ENCODE measurements at places on chromosomes 11 and 22.

GRCh38 chr11:30619767-30620166 lies 33.6 kb upstream of the MPPED2 start:
- DNase-seq = no peak

- DNase-seq = no peak
These were observed 720.1 kb downstream of the BRD1 start for GRCh38 chr22:49107561-49107960.

DNA sequence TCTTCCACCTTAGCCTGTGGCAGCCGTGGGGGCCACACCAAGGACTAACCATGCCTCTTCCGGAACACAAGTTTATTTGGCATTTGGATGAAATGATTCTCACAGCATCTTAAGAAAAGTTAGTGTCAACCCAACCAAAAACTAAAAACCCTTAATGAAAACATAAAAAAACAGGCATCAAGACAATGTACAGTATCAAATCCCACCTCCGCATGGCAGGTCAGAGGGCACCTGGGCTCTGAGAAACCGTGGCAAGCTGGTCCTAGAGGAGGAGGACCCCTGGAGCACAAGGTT lies 86.0 kb downstream of the DGCR2 start:
- DNase-seq = no peak

DNA sequence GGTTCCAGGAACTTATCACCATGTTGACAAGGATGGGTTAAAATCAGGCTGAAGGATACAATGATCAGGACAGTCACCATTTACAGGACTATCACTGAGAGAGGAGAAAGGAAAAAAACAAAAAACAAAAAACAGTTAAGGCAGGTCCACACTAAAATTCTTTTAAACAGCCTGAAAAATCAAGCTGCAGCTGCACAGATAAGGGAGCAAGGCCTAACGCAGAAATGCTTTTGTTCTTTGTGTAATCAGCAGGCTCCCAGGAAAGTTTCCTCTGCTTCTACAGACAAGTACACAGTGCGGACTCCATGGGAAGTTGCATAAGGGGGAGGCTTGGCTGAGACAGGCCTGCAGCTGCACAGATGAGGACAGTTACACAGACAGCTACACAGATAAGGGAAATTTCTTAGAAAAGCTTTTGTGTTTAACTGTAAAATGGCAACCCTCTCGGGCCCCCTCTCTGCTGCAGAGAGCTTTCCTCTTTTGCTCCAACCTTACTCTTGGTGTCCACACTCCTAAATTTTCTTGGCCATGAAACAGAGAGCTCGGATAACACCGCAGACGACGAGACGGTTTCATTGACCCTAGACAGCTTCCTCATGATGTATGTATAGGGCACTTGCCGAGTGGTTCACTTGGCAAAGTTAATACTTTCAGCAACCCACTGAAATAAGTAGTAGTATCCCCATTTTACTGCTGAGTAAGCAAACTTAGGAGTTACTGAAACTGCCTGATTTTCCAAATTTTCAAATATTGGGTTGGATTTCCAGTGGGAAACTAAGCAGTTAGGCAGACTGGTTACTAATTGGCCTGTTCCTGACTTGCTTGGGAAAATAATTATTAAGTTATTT lies 45.5 kb downstream of the PIWIL3 start:
- DNase-seq = no peak

- no peak for DNase-seq
These were observed 69.2 kb downstream of the KIF18A start for GRCh38 chr11:28038775-28039174.

DNA sequence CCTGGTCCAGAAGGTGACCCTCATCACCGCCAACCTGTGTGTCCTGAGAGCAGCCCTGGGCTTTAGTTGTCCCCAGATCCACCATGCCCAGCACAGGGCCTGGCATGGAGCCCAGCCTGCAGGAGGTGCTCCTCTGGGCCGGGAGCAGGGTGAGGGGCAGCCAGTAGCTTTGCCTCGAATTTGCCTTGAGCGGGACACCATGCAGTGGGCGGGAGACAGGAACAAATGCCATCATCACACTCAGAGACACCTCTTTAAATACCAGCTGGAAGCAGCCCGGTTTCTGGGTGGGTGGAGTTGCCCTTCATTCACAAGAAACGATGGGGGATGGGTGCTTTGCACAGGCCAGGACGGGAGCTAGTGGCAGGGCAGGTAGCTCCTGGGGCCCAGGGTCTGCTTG lies 19.3 kb downstream of the FLRT1 start:
- no peak for DNase-seq

DNA sequence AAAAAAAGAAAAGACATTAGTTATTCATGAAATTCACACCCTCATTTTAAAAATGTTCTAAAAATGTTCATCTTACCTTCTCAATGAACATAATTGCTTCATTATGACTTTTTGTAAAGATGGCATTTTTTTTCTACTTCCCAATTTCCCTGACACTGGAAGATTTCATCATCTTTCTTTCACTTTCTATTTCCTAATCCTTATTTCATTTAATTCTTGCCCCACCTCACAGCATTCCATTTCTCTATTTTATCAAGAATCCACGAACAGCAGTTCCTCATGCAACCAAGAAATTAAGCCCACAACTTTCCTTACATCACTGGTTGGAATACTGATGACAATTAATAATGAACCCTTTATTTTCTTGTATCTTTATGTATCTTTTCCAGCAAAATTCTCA lies 1.9 kb downstream of the PATL1 start:
- DNase-seq = no peak

- no peak for DNase-seq
These were observed 73.2 kb downstream of the RAB38 start for GRCh38 chr11:88101881-88102597.

- no peak for DNase-seq
These were observed 18.2 kb upstream of the MUC5AC start for GRCh38 chr11:1139441-1140083.

DNA sequence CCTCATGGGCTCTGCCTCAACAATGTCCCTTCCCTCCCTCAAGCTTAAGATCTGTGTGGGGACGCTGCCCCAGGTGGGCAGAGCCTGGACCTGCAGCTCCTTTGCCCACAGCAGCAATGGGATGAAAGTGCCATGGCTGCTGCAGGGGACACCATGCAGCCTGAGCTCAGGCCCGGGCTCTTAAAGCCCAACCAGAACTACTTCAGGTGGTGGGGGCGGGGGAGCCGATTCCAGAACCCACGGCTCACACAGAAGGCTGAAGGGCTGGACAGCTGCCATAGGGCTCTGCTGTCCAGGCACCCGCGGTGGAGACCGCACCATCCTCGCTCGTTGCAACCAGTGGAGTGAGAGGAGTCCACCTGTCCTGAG lies 12.5 kb downstream of the CHID1 start:
- DNase-seq = no peak

GRCh38 chr11:128629516-128630106 lies 42.3 kb upstream of the ETS1 start:
- no peak for DNase-seq

GRCh38 chr11:111322534-111322933 lies 24.2 kb downstream of the POU2AF3 start:
- no peak for DNase-seq

DNA sequence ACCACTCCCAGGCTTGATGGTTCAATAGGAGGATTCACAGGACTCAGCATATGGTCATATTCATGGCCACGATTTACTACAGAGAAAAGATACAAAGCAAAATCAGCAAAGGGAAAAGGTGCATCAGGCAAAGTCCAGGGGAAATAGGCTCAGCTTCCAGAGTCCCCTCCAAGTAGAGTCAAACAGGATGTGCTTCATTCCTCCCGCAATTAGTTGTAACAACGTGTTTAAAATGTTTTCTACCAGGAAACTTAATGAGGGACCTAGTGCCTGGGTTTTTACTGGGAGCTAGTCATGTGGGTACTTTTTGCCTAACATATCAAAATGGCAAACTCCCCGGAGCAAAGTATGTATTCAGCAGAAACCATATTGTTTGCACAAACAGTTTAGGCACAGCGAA lies 14.9 kb upstream of the SREBF2 start:
- no peak for DNase-seq

GRCh38 chr11:97259434-97259833 lies 869.6 kb downstream of the JRKL start:
- DNase-seq = no peak

DNA sequence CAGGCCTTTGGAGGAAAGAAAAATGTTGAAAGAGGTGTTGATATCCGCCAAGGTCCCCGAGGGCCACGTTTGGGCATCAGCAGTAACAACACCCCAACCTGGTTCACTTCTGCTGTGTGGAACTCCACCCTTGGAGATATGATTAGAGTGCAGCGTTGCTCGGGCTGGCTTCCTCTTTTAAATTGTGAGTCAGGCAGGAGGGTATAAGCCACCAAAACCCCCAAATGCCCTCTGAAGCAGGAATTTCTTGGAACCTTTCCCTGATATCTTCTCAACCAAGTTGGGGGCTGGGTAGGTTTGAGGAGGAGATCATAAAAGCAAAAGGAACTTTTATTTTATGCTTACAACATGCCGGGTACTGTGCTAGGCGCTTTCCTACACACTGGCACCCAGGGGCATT lies 6.4 kb upstream of the C11orf96 start:
- DNase-seq = no peak

GRCh38 chr11:76752321-76753143 lies 30.6 kb upstream of the TSKU start:
- DNase-seq = no peak

- DNase-seq = no peak
These were observed 96.7 kb upstream of the LUZP2 start for GRCh38 chr11:24400059-24400665.

DNA sequence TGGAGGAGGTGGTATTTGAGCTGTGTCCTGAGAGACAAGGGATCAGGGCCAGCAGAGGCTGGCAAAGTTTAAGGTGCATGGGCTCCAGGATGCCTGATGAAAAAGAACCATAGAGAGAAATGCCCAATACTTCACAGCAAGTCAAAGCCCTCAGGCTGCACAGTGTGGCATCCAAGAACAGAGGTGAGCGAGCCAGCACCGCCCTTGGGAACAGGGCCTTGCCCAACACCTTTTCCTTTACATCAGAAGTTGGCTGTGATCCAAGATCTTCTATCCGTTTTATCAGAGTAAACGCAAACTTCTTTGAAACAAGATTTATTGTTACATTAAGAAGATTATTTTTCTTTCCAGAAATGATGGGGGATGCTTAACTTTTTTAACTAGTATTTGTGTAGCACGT lies 1.4 kb downstream of the B3GNT6 start:
- no peak for DNase-seq

DNA sequence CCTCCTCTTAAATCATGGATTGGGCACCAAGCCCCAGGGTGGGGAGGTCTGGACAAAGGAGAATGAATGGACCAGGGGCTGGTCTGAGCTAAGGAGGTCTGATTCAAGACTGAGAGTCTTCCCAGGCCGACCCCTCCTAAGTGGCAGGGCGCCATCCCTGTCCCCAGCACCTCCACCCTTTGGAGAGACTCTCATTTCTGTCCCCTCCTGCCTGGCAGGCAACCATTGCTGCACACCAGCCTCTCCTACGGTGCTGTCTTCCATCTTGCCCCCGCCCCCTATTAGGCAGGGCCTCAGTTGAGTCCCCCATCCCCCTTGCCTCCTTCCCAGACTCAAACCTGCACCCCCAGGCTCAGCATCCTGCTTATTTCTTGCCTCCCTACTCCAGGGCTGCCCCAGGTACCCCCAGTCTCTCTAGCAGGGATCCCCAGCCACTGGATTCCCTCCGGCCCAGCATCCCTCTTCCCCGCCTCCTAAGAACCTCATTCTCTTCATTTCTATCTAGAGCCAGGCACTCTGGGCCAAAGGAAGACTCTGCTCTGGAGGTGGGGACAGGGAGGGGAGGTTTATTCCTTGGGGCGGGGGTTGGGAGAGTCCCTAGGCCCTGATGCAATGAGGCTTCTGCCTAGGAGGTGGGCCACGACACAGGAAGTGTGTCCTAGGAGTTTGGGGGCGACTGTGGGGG lies 1.7 kb upstream of the RCOR2 start:
- DNase-seq = no peak

- no peak for DNase-seq
These were observed 749.2 kb downstream of the NTM start for GRCh38 chr11:132119573-132119972.

GRCh38 chr11:44112091-44112821 lies 16.8 kb downstream of the EXT2 start:
- no peak for DNase-seq

GRCh38 chr11:102850973-102851745 lies 7.8 kb upstream of the MMP3 start:
- DNase-seq = peak; percentile 58

DNA sequence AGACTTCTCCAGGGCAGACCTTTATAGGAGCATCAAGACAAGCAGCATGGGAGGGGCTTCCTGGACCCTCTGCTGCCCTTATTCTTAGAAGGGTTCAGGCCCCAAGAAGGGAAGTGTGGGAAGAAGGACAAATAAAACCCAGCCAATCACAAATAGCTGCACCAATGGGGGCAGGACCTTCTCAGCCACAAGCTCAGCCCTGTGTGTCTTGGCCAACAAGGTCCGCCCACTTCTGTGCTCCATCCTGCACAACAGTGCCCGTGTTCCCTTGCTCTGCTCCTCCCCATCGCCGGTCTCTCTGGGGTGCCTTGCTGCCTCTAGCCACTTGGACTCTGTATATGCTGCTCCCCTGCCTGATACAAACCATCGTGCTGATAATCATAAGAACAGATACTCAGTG lies 86.1 kb downstream of the NAT10 start:
- no peak for DNase-seq

- no peak for DNase-seq
These were observed 10.5 kb downstream of the NIPSNAP1 start for GRCh38 chr22:29570456-29570855.

DNA sequence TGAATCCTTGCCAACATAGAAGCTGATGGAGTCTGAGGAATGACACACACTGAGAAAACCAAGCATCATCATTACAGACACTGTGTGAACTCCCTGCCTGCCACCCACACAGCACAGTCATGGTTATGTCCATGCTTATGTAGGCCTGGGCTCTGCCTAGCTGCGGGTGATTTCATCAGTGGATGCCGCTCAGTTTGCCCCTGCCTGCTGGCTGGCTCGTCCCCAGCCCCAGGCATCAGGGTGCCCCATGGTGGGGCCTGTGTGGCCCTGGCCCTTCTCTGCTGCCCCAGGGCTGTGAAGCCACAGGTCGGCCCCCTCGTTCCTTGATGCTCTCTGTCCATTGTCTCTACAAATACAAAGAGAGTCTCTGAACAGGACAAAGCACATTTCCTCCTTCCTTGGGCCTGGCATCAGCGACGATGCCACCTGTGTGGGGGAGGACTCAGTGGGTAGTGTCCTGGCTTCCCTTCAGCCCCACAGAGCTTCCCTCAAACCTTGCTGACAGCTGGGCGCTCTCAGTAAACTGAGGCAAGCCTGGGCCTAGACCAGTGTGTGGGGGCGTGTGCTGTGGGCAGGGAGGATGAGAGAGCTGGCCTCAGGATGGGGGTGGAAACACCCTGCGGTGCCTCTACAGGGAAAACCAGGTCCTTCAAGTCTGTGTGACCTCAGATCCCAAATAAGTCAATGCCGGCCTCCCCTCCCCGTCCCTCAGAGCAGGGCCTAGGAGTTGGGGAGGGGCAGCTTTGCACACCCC lies 20.0 kb upstream of the TUB start:
- DNase-seq = no peak

GRCh38 chr11:131979364-131979763 lies 608.9 kb downstream of the NTM start:
- DNase-seq = no peak
